ENCODE measurements at places on chromosomes 12 and 14. TPM values are rescaled to one million over a fixed set of nuclear protein-coding genes. Genes with fewer than 3 reads are reported as not detected.

KIF26A gene
- total RNA-seq = 2.0 TPM

IFNG-AS1 gene
- not detected for total RNA-seq

PARP11 gene
- 5.4 TPM for total RNA-seq

SDS gene
- not detected for total RNA-seq

TMTC1 gene
- 222 TPM for total RNA-seq

TSHR gene
- not detected for total RNA-seq

MUCL1 gene
- total RNA-seq = not detected

TSPAN19 gene
- total RNA-seq = not detected
